ENCODE measurements at places on chromosomes 7 and 10. TPM values are rescaled to one million over a fixed set of nuclear protein-coding genes. Genes with fewer than 3 reads are reported as not detected.
A peak's percentile ranks its signal among the peaks of the same experiment; 100 is the strongest.

Gene MLXIPL
- 50.3 TPM for total RNA-seq

Gene OR2A5
- not detected for total RNA-seq

Gene UNCX
- total RNA-seq, result not detected

Gene SRPK2
- total RNA-seq, result 19.7 TPM

Gene NRCAM
- total RNA-seq, result 1.1 TPM

Gene HOXA3
- 0.28 TPM for total RNA-seq

Gene SPDYE6
- total RNA-seq, result not detected

DNA sequence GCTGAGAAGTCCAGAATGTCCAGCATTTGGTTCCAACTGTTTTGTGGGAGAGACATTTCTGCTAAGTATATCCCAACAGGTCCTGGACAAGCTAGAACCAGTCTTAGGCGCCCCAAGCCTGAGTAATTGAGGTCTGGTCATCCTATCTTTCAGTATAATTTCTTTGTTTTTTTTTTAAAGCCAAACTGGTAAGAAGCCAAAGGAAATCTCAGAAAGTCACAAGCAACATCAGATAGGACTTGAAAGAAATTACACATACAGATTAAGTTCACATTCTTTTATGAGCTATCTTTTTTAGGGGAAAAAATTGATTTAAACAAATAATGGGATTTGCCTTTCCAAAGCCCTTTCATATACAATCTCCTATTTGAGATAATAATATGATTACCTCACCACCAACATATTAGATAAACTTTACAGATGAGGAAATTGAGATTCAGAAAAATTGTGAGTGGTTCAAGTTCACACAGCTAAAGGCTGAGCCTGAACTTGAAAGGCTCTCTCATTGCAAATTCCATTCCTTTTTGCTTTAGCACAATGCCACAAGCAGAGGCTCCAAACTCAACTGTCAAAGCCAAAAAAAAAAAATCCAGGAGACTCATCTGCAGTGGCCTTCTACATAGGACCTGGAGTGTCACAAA is 15.0 kb downstream of the PDLIM1 start:
- no peaks in the 10 kb centered on the region for H3K36me3 ChIP-seq
- no peaks in the 10 kb centered on the region for H3K27me3 ChIP-seq
- H3K4me3 ChIP-seq, result no peak overlapping the region
- DNase-seq, result no peak

- H3K4me3 ChIP-seq, result no peak overlapping the region
- H3K36me3 ChIP-seq, result no peaks in the 10 kb centered on the region
- no peak overlapping the region for H3K27ac ChIP-seq
- no peaks in the 10 kb centered on the region for H3K27me3 ChIP-seq
- DNase-seq, result no peak
Observed at GRCh38 chr10:77350134-77350533, 287.5 kb downstream of the KCNMA1 start.

DNA sequence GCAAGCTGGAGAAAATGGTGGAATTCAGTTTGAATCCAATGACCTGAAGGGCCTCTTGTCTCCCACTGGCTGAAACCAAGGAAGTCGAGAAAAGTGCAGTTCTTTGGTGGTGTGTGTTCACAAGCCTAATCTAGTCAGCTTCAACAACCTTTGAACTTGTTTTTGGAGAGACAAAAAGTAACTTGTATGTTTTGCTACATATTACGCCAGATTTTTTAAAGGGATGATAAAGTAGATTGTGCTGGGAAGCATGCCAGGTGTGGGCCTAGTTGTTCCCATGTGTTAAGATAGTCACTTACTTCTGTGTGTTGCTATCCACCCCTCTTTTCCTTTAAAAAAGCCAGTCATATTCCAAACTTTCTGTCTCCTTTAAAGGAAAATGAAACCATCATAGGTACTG is 79.7 kb upstream of the FAM3C start:
- no peak overlapping the region for H3K4me3 ChIP-seq
- no peaks in the 10 kb centered on the region for H3K27me3 ChIP-seq
- H3K27ac ChIP-seq, result peak overlapping the region; percentile 19
- no peak for DNase-seq
- no peaks in the 10 kb centered on the region for H3K36me3 ChIP-seq

- H3K4me3 ChIP-seq, result no peak overlapping the region
- no peaks in the 10 kb centered on the region for H3K27me3 ChIP-seq
- H3K27ac ChIP-seq, result no peak overlapping the region
- no peak for DNase-seq
- peaks cover 6% of the 10 kb centered on the region for H3K4me1 ChIP-seq
Observed at GRCh38 chr7:131454498-131454897, 101.9 kb downstream of the PODXL start.

DNA sequence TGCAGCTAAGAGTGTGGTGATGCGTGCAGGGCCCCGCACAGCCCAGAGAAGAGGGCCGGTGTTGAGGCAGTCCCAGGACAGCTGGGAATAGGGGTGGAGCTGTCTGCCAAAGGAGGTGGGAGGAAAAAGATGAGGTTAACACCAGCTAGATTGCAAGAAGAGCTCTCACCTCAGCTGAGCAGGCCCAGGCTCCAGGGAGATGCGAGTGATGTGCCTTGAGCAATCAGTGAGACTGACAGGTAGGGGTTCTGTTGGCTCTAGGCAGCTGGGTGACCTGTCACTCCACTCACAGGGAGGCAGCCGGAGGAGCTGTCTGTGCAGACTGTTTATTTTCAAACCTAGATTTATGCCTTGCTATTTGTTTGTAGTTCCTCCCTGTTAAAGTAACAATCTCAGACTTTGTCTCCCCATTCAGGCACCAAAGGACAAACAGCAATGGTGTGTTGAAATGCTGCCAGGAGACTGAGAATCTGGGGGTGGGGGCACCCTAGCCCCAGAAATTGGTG is 205.1 kb upstream of the CXCL12 start:
- H3K36me3 ChIP-seq, result no peaks in the 10 kb centered on the region
- H3K4me1 ChIP-seq, result no peaks in the 10 kb centered on the region
- no peak overlapping the region for H3K27ac ChIP-seq
- no peaks in the 10 kb centered on the region for H3K27me3 ChIP-seq
- no peak overlapping the region for H3K4me3 ChIP-seq

GRCh38 chr10:128880159-128880725 is 586.8 kb upstream of the MGMT start:
- peak; percentile 22 for DNase-seq
- no peaks in the 10 kb centered on the region for H3K4me1 ChIP-seq
- H3K27me3 ChIP-seq, result no peaks in the 10 kb centered on the region

DNA sequence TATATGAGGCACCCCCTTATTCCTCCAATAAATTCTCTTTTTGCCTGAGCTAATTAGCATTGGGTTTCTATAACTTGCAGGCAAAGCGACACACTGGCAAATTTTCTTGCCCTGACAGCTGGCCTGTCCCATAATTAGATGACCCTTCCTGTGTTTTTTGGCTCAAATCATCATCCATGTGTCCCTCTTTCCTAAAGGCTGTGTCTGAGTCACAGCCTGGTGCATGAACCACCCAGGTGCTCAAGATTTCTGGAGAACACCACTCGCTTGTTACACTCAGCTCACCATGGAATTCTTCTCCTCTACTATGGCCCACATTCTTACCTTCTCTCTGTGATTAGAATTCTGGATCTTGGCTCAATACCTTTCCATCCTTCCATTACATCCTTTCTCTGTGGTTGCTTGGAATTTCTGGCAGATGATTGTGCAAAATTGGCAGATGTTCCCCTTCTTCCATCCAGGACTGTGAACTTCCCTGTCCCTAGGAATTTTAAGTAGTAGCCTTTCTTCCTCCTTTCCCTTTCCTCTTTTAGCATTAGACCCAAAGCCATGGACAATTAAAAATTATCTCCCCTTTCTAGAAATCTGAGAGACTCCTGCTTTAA is 116.0 kb upstream of the ANKRD1 start:
- DNase-seq, result no peak
- no peaks in the 10 kb centered on the region for H3K27me3 ChIP-seq
- H3K36me3 ChIP-seq, result no peaks in the 10 kb centered on the region
- H3K27ac ChIP-seq, result no peak overlapping the region
- peaks cover 2% of the 10 kb centered on the region for H3K4me1 ChIP-seq

DNA sequence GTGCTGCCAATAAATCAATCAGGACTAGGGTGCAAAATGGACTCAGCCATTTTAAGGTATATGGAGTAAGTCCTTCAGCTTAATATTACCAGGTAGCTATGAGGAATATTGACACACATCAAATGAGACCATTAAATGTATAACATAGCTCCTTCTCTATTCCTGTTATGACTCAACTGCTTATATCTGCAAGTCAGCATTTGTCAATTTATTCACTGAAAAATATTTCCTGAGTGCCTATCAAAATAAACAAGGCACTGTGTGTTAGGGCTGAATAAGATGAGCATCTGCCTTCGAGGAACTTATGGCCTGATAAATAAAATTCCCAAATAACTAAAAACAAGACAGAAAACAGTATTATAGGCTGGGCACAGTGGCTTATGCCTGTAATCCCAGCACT is 113.8 kb downstream of the CDK6 start:
- H3K4me1 ChIP-seq, result peaks cover 12% of the 10 kb centered on the region
- peaks cover 8% of the 10 kb centered on the region for H3K36me3 ChIP-seq
- H3K27me3 ChIP-seq, result no peaks in the 10 kb centered on the region
- H3K27ac ChIP-seq, result no peak overlapping the region
- DNase-seq, result no peak

DNA sequence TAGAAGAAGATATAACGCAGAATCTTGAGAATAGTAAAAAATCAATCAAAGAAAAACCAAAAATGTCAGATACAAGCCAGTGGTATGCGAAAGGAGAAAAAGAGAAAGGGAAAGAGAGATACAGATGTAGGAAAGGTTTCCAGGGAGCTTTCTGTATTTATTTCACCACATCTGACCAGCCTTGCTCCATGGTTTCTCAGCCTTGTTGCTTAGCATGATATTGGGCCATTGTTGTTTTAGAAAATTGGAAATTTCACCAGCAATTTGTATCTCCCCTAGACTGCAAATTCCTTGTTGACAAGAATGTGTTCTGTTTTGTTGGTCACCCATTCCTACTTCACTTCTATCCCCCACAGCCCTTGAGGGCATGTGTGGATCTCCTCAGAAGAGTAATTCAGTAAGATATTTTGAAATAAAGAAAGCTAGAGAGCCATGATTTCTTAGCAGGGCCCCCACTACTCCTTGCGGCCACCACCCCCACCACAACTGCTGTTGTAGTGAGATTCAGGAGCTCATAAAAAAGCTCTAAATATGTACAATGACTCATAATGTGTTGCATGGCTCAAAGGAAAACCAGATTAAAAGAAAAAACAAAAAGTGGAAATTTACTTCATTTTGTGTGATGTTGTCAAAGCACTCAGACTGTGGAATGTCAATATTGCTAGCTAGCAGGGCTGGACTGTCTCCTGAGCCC is 138.7 kb downstream of the CHRM2 start:
- no peaks in the 10 kb centered on the region for H3K36me3 ChIP-seq
- DNase-seq, result no peak
- no peaks in the 10 kb centered on the region for H3K27me3 ChIP-seq
- H3K27ac ChIP-seq, result no peak overlapping the region
- H3K4me1 ChIP-seq, result no peaks in the 10 kb centered on the region
- no peak overlapping the region for H3K4me3 ChIP-seq

- no peak overlapping the region for H3K4me3 ChIP-seq
- H3K4me1 ChIP-seq, result peaks cover 4% of the 10 kb centered on the region
- peak overlapping the region; percentile 5 for H3K27ac ChIP-seq
- no peaks in the 10 kb centered on the region for H3K27me3 ChIP-seq
Observed at GRCh38 chr10:63273577-63273976, 140.4 kb downstream of the NRBF2 start.

- H3K4me3 ChIP-seq, result no peak overlapping the region
- peak; percentile 30 for DNase-seq
- no peaks in the 10 kb centered on the region for H3K4me1 ChIP-seq
- H3K27me3 ChIP-seq, result no peaks in the 10 kb centered on the region
Observed at GRCh38 chr10:124000792-124001201, 92.6 kb downstream of the CHST15 start.

GRCh38 chr7:832167-832967 is at the start of gene SUN1:
SUN1 (plus strand) TSS chr7:832476; CDS start chr7:832525, 49 bp downstream.
- no peaks in the 10 kb centered on the region for H3K27me3 ChIP-seq
- DNase-seq, result no peak
- H3K4me3 ChIP-seq, result no peak within 1 kb of the TSS
- H3K27ac ChIP-seq, result peak within 1 kb of the TSS; percentile 65

DNA sequence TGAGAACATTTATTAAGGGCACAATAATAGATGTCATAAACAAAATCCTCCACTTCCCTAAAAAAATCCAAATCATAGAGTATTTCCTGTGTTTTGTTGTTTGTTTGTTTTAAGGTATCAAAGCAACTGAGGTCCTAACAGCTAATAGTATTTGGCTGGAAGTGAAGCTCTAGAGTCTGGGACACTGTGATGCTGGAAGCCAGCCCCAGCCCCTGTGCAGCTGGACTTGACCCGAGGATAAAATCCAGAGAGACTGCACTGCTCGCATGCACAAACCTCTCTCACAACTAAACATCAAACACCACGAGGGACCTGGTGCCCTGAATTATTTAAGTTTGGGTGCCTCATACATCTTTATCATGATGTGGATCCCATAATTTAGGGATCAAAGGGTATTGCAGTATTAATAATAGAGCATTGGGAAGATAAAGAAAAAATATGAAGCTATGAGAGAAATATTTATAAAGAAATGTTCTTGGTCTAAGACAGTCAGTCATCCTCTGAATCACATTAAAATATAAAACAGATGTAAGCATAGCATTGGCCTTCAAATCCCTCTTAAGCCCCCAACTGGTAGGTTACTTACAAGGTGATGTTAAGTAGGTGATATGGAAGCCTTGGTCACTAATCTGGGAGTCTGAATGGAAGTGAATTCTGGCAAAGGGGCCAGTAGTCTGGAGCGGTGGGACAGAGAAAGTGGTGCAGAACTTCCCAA is 44.4 kb downstream of the CUBN start:
- no peak for DNase-seq
- no peaks in the 10 kb centered on the region for H3K27me3 ChIP-seq
- H3K27ac ChIP-seq, result no peak overlapping the region

GRCh38 chr7:18700147-18700546 is 204.6 kb downstream of the HDAC9 start:
- H3K36me3 ChIP-seq, result no peaks in the 10 kb centered on the region
- H3K4me1 ChIP-seq, result no peaks in the 10 kb centered on the region
- no peak overlapping the region for H3K4me3 ChIP-seq
- no peak for DNase-seq

DNA sequence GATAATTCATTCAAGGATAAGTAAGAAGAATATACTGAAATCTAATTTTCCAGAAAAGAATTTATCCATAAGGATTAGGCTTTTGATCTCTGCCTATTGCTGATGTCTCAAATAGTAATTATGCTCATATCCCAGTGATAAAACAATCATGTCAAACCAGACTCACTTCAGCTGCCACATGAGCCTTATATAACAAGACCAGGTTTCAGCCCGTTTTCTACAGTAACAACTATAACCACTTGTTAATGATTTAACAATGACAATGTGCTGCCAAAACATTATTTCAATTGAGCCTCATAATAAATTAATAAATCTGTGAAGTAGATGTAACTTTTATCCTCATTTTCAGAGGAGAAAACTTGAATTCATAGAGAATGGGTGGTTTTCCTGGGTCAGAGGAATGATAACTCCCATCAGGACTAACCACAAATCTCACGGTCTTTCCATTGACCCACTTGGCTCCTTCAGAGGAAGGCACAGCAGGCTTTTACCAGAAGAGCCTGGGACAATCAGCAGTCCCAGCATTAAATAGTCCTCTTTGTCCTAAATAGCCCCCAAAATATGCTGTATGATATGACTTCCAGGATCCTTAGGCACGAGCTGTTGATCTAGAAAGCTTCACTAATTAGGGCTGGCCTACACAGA is 42.5 kb upstream of the SLIT1 start:
- no peaks in the 10 kb centered on the region for H3K27me3 ChIP-seq
- no peaks in the 10 kb centered on the region for H3K36me3 ChIP-seq
- H3K27ac ChIP-seq, result peak overlapping the region; percentile 49
- no peak overlapping the region for H3K4me3 ChIP-seq
- peaks cover 17% of the 10 kb centered on the region for H3K4me1 ChIP-seq

Measured in liver (tissue), 10 donors.